HS-5 (cell line): ENCODE measurements at places on chromosomes 3 and 15.

DNA sequence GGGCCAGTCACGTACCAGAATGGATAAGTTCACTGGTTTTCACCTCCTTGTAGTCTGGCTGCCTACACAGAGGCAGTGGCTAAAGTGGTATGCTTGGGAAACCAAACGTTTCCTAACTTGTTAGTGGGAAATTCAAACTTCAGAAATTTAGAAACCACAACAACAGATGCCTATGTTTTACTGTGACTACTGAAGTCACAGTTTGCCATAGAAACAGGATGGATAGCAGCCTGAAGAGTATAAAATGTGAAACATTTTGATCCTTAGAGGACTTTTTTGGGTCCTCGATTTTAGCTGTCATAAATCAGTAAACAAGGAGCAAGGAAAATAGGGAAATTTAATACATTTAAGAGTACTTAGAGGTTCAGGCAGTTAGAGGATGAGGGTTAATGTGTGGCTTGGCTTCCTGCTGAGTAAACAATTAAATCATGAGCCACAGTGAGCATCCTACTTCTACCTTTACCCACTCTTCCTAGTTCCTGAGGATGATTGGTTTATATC lies 48.6 kb downstream of the CMSS1 start:
- DNase-seq, result no peak

DNA sequence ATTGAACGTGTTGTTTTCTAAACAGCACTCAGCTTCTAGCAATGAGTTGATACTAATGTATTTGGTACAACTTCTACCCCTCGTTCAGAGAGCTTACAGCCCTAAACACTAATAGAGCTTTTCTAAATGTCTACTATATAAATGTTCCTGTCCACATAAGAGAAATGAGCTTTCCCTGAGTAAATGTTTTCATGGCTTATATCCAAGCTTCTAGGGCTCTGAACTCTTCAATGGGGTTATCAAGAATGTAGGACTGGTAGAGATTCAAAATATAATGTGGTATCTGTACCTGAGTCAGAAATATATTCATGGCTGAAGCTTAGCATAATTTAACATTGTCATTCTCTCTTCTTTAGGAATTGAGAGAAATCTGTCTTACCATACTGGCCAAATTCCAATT lies 73.4 kb downstream of the SERPINI1 start:
- DNase-seq, result no peak

GRCh38 chr3:54928046-54928770 lies at the start of gene LRTM1:
Gene LRTM1, minus strand, starts transcription at chr3:54928059. Its CDS starts 148 bp downstream, at chr3:54927911.
- DNase-seq, result no peak

GRCh38 chr3:113783463-113783862 lies 36.6 kb downstream of the ATP6V1A start:
- DNase-seq, result peak; percentile 70

- no peak for DNase-seq
Observed at GRCh38 chr3:106004826-106005225, 136.0 kb upstream of the CBLB start.

GRCh38 chr3:104825116-104825515 lies 541.6 kb upstream of the ALCAM start:
- no peak for DNase-seq

GRCh38 chr3:43104660-43105595 lies 951 bp downstream of the POMGNT2 start:
- no peak for DNase-seq

DNA sequence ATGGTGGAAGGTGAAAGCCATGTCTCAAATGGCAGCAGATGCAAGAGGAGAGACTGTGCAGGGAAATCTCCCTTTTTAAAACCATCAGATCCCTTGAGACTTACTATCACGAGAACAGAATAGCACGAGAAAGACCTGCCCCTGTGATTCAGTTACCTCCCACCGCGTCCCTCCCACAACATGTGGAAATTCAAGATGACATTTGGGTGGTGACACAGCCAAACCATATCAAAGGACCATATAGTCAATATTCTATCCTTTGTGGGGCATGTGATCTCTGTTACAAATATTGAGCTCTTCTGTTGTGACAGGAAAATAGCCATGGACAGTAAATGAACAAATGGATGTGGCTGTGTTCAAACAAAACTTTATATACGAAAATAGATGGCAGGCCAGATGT lies 77.2 kb upstream of the ACKR4 start:
- DNase-seq, result no peak

- no peak for DNase-seq
Observed at GRCh38 chr3:35739964-35740527, 100.7 kb downstream of the ARPP21 start.

DNA sequence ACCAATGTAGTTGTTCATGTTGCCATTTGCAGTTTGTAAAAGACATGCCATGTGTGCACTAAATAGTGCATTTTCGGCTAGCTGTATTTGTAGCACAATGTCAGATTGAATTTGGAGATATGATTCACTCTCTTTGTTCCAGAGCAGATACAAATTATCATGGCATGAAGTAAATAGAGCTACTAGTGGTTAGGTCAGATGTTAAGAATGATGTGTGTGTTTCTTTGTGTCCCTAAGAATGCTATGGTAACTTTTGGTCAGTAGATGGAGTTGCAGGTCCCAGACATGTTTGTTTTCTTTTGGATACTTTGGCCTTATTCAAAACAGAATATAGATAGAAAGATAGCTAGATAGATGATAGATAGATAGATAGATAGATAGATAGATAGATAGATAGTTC lies 595.8 kb downstream of the NLGN1 start:
- DNase-seq, result peak; percentile 20

- no peak for DNase-seq
Observed at GRCh38 chr15:50783411-50783810, 17.9 kb upstream of the SPPL2A start.

GRCh38 chr15:75008221-75008625 lies 12.9 kb downstream of the SCAMP5 start:
- DNase-seq, result no peak

DNA sequence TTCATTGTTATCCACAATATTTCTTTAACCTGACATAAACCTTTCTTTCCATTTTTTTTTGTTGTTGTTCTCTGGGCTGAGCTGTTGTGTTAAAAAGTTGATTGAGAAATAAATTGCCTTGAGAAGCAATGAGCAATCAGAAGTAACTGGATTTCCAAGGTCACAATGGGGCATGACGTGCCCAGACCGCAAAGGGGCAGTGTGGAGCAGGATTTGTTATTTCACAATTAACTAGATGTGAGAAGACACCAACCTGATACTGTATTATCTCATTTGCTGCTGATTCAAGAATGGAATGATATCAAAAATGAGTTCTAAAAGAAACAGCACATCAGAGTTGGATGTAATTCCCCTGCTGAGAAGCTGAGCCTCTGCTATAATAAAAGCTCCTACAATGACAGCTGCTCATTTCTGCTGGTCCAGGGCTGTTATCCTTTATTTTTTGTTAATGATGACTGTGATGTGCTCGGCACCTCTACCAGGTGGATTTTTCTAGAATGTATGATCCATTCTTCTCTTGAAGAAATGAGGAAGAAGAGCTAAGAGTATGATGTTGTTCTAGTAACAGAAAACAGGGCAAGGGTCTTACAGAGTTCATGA lies 28.1 kb downstream of the CPNE4 start:
- no peak for DNase-seq

DNA sequence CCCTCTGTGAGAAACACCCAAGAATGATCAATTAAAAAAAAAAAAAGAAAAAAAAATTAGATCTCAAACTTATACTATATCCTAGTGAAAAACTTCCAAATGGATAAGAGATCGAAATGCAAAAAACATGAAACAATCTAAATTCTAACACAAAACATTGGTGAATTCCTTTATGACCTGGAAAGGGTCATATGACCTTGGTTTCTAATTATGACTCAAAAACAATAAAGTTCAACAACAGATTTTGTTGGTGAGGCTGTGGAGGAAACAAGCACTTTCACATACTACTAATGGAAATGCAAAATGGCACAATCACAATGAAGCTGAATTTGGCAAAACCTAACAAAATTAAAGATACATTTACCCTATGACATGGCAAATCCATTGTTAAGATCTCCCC lies 45.3 kb downstream of the HSPBAP1 start:
- DNase-seq, result no peak

GRCh38 chr3:122977746-122978466 lies 49.7 kb downstream of the SEMA5B start:
- no peak for DNase-seq

GRCh38 chr15:32029409-32029861 lies 880 bp upstream of the CHRNA7 start:
- no peak for DNase-seq

DNA sequence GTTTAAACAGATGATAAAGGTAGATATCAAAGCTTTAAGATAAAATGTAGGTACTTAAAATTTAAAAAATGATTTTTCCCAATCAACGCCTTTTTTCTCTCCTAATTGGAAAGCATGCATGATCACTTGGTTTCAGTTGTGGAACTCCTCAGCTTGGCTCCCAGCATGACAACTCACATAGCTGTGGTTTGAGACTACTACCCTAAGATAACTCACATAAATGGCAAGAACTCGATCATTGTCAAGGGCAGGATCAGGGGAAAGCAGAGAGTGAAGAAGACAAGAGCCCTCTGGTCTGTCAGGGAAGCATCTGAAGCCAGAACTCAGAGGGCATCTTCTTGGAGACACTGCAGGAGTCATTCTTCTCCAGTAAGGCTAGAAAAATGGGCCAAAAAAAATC lies 516.7 kb downstream of the NTRK3 start:
- DNase-seq, result no peak

GRCh38 chr3:9239680-9240079 lies 9.8 kb downstream of the SRGAP3 start:
- no peak for DNase-seq

DNA sequence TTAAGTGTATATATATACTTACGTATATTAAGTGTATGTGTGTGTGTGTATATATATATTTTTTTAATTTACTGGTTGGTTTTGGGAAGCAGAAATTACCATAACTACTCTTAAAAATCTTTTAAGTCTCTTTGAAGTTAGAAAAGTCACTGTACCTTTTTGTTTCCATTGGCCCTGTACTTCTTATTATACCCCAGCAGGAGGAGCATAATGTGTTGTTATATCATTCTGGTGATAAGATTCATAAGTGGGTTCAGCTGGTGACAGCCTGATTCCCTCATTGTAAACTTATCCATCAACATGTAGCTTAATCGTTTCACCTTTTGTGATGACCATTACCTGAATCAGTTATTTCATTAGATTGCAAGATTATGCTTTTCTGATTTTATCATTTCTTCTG lies 30.8 kb downstream of the MLH1 start:
- no peak for DNase-seq

GRCh38 chr3:178474526-178474925 lies 61.7 kb upstream of the KCNMB2 start:
- DNase-seq, result no peak

GRCh38 chr3:132720228-132720627 lies 2.0 kb downstream of the NPHP3 start:
- no peak for DNase-seq

DNA sequence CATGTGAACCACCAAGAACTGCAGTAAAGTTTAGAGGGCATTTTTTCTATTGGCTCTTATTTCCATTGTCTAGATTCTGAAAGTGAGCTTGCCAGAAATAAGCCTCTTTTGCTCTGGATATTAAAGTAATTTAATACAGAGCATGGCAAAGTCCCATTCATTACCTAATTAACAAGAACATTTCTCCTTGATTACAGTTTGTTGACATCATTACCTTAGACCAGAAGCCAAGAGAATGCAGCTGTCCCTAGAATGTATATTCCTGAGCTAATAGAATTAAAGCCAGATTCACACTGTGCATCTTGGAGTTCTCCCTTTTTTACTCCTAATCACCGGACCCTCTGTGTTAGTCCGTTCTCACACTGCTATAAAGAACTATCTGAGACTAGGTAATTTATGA lies 46.4 kb upstream of the TM4SF4 start:
- DNase-seq, result no peak

DNA sequence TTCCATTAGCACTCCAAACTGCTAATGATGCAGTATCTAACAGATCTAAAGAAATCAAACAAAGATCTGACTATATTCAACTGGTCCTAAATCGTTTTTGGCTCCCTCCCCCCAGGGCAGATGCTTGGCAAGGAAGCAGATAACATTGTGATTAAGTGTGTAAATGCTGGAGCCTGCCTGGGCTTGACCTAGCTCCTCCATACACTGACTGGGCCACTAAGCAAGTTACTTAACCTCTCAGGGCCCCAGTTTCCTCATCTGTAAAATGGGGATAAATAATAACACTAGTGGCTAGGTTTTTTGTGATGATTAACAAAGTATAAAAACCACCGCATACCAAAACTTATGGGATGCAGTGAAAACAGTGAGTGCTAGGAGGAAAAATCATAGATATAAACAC lies 9.2 kb downstream of the EID1 start:
- DNase-seq, result no peak

DNA sequence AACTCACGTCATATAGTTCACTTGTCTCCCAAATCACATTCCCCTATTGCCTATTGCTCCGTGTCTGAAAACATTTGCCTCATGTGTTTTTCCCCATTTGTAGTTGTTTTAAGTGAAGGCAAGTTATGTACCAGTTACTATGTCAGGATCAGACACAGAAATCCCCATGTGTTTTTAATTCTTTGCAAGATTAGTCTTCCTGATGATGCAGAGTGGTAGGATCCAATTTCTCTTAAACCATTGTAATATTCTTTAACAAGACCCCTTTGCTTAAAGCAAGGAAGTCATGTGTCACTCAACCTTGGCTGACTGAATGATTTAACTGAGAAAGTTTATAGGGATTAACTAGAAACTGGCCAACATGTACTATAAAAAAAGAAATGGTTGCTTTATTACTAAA lies 164.4 kb downstream of the OPA1 start:
- DNase-seq, result no peak
